GM13976 (cell line): ENCODE measurements at places on chromosomes 6 and 20.

DNA sequence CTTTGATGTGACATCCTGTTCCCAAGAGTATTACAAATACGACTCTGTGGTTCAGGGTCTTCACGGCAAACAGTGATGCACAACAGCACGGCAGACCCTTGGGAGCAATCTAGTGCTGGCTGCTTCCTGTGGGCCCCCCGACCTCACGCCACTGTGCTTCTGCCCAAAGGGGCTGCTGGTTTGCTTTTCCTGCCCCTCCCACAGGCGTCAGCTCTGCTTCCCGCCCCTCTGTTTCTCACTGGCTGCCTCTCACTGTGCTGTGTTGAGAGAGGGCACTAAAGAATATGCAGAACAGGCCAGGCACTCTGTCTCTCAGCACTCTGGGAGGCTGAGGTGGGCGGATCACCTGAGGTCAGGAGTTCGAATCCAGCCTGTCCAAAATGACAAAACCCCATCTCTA, 554.5 kb upstream of the AGPAT4 start:
- no peak for DNase-seq

DNA sequence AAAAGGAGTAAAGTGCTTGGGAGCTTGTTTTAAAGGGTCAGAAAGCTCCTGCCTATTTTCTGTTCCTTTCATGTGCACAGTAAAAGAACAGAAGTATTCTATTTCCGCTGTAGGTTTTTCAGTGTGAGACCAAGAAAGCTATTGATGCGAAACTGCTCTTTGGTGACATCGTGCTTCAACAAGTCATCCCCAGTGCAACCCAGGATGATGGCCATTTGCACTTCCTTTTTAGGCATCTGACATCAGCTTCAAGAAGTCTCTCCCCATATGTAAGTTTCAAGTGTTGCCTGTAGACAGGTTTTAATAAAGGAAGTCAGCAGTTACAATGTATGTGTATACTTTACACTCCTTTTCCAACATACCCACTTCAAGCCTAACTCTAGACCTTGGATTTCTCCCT, 131.6 kb downstream of the RFX6 start:
- DNase-seq: peak; percentile 19

GRCh38 chr6:154969796-154970195, 25.3 kb upstream of the TIAM2 start:
- no peak for DNase-seq

GRCh38 chr6:57177545-57178265, 5.6 kb downstream of the BAG2 start:
- DNase-seq: no peak

- no peak for DNase-seq
Measured at GRCh38 chr6:147700436-147701209, 192.1 kb downstream of the SAMD5 start.

DNA sequence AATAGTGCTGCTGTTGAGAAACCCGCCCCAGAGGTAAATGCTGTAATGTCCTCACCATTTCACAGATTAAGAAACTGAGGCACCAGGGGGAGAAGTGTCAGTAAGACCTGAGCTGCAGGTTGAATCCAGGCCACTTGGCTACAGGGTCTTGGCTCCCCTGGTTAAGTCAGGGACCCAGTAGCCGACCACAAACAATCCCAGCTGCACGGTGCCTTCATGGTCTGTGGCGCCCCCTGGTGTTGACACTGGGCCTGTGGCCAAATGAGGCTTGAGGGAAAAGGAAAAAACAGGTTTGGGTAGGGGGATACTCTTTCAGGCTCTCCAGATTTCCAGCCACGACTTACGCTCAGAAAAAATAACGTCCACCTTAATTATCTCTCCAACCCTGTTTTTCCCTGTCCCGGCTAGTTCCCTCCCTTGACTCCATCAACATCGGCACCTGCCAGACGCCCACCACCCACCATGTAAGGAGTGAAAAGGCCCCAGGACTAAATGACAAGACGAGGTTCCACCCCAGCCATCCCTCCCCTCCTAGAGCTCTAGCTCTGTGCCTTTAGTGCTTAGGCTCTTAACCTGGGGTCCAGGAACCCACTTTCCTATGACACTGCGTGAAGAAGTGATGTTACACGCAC, 47.7 kb upstream of the POLR1H start:
- peak; percentile 40 for DNase-seq

- no peak for DNase-seq
Measured at GRCh38 chr6:3372184-3372846, 84.5 kb downstream of the SLC22A23 start.

DNA sequence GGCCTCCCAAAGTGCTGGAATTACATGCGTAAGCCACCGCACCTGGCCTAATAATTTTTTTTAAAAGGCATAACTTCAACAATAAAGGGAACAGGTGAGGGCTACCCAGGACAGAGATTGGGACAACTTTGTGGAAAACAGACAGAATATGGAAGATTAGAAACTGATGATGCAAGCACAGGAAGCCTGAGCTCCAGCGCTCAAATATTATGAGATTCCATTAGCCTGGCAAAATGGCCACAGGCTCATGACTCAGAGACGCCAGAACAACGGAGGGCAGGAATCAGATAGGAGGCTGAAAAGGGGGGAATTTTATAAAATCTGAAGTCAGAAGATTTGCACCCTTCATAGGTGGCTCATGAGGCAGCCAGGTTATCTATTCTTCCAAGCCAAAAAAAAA, 103.1 kb upstream of the MRPS10 start:
- no peak for DNase-seq

DNA sequence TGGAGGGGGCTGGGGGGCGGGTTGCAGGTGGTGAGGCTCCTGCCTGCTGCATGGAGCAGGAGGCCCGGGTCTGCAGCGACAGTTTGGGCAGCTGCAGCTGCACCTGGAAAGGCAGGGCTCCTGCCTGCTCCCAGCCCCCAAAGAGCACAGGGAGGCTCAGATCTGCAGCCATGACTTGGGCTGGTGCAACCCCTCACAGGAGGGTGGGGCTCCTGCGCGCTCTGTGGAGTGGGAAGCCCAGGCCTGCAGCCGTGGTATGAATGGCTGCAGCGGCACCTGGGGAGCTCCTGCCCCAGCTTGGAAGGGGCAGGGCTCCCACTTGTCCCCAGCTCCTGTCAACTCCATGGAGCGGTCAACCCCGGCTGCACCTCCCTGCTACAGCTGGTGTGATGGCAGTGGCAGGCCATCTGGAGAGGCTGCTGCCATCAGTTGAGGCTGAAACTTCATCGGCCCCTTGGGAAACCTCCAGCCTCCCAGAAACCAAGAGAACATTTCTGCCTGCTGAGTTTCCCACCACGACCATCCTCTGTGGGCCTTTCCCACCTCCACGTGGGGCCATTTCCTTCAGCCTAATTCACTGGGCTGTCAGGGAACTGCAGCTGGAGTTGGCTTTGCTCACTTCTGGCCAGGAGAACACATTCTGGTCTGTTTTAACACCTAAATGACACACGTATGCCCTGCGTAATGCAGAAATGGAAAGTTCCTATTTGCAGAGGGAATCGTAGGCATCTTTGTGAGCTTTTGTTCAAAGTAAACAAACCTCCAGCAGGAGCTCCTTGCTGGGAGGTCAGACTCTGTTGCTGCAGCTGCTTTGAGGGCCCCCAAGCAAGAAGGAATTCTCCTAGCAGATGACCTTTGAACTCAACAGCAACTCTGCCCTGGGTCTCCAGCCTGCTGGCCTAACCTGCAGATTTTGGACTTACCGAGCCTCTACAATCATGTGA, 429.0 kb downstream of the PREX1 start:
- no peak for DNase-seq

GRCh38 chr20:62825986-62826645, 9.3 kb downstream of the COL9A3 start:
- no peak for DNase-seq

- DNase-seq: no peak
Measured at GRCh38 chr6:74356391-74356790, 660.4 kb downstream of the CD109 start.

DNA sequence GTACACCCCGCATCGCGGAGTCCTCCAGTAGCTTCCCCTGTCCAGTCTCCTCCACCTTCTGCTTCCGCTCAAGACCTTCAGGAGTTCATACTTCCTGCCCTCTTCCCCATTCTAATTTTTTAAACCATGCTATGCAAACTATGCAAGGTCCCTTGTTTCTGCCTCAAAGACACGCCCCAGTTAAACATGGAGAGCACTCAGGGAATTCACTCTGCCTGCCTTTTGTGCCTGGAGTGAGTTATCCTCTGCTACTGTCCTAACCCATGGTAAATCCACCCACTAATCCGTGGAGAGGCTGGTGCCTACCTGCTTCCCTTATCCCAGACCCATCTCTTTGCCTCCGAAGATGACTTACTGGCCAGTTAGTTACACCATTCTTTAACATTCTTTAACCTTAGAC, 473.7 kb upstream of the JARID2 start:
- no peak for DNase-seq

GRCh38 chr6:43707767-43708166, 20.2 kb upstream of the MRPS18A start:
- no peak for DNase-seq

GRCh38 chr6:100175814-100176310, 181.8 kb upstream of the MCHR2 start:
- no peak for DNase-seq

DNA sequence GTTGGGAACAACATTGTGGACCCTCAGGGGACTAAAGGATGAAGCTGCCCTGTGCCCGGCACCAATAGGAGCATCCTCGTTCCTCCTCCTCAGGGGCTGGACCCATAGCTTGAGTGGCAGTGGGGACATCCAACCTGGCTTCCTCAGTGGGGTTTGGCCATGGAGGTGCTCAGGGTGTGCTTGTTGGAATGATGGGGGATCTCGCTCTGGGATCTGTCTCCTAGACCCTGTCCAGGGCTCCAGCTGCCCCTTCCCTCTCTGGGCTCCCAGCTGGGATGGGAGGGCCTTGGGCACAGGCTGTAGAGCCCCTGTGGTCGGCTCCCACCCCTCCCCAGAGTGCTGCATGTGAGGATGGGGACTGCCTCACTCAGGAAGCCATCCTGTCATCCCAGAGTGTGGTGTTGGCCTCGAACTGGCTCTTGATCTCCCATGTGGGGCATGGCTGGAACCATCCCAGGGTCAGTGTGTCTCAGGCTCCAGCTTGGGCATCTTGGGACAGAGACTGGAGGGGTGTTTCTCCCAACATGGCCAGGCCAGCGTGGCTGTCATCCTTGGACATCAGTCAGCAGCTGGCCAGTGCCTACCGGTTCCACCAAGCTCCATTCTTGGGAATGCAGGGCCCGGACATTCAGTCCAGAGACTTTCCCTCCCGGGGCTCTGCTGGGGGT, 9.5 kb upstream of the MYT1 start:
- DNase-seq: no peak

- DNase-seq: peak; percentile 51
Measured at GRCh38 chr20:43438578-43439316, 18.9 kb upstream of the SRSF6 start.

GRCh38 chr6:160036331-160036695, 67.4 kb downstream of the IGF2R start:
- DNase-seq: no peak

GRCh38 chr6:4794140-4794707, 18.0 kb downstream of the CDYL start:
- DNase-seq: no peak
